ENCODE measurements at places on chromosomes 2 and 18.
A peak's percentile ranks its signal among the peaks of the same experiment; 100 is the strongest.

- no peak for DNase-seq
Observed at GRCh38 chr18:48629730-48630324, 91.0 kb downstream of the CTIF start.

GRCh38 chr2:48768669-48769068, 13.1 kb upstream of the LHCGR start:
- DNase-seq = peak; percentile 23

DNA sequence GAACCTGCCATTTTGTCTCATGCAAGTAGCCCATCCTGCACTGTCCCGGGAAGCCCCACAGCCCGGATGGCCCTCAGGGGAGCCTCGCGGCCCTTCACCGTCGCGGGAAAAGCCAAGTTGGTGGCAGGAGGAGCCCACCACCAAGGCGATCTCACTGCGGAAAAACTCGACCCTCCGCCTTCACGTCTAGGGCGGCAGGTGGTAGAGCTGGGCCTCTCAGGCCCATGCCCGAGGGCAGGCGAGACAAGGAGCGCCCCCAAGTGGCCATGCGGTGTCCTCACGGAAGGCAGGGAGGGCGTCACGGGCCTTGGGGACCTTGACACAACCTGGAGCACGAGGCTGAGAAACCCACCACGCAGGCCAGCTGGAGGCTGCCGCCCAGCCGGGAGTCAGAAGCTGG, 34.8 kb upstream of the SKA1 start:
- DNase-seq = no peak

DNA sequence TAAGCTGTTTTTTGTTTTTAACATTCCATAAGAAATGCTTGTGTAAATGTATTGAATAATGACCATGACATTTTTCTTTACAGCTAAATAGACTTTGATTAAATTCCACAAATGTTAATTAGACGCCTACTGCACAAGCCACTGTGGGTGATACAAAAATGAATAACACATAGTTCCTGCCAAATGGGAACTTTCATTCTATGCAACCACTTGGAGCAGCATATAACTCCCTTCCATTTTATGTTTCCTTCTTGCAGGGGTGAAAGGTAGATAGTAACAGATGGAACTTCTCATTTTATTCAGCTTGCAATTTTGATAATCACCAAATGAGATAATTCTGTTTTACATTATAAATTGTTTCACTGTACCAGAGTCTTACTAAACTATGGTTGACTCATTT, 70.0 kb upstream of the THUMPD2 start:
- DNase-seq = no peak

DNA sequence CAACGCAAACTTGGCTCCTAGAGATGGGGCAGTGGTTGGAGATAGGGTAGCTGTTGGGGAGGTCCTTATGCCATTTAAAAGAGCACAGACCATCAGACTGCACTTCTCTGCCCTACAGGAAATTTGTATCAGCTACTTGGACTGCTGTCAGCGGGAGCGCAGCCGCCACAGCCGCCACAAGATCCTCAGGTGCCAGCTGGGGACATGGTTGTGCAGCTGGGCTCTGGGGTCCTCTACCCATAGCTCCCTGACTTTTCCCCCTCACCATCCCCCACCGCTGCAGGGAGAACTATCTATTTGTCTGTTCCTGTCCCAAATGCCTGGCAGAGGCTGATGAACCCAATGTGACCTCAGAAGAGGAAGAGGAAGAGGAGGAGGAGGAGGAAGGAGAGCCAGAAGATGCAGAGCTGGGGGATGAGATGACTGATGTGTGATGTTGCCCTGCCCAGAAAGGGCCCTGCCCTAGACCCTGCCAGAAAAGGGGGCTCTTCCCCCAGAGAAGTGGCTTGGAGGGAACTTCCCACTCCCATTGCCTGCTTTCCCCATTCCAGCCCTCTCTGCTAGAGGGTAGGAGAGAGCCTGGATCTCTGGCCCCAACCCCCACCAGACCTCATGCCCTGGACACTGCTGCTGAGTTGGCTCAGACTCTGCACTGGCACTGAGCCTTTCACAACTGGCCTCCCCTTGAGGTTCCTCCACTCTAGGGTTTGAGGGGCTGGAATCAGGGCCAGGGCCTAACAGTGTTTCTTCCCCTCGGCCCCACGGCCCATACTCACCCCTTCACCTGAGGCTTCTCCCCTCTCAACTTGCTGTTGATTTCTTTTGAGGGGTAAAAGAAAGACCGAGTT, 7.3 kb downstream of the PRADC1 start:
- DNase-seq = peak; percentile 28

DNA sequence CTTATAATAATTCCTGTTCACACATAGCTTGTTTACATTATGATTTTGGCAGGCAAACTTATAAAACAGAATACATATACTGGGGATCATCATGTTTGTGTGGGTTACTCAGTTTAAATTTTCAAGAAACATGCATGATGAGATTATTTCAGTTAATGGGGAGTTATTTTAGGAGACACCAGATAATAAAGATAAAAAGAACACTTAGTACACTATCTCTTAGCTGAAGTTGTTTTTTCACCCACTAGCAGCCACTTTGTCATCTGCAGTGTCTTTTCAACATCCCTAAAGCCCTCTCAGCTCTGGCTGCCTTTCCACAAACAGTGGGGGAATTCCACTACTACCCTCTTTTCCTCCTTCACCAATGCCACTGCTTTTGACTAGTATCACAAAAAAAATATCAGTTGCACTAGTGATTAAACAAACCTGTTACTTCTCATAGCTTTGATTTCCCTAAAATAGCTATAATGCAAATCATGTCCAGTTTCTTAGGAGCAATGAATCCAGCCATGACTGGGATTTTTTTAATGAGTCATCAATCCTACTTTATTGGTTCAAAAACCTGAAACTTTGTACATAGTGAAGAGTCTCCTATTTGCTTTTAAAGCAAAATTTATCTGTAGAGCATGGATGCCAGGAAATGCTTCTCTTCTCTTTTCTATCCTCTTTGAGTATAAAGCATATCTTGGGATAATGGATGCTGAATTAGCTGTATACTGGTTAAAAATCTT, 156.7 kb upstream of the TFPI start:
- DNase-seq = no peak

DNA sequence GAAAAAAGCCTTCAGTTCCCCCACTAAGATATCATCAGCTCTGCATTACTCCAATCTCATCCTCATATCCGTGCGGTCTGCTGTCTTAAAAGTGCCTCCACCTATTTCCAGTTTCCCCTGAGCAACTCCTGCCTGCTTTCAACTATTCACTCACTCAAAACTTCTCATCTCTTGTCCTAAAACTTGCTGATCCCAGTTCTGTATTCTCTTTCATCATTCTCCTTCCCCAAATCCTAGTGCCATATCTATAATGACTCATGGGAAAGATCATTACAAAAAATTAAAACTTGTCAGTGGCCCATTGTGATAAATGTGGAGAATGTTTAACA, 20.0 kb downstream of the ACVR1 start:
- peak; percentile 22 for DNase-seq

- no peak for DNase-seq
Observed at GRCh38 chr18:60599995-60600394, 227.4 kb upstream of the MC4R start.

DNA sequence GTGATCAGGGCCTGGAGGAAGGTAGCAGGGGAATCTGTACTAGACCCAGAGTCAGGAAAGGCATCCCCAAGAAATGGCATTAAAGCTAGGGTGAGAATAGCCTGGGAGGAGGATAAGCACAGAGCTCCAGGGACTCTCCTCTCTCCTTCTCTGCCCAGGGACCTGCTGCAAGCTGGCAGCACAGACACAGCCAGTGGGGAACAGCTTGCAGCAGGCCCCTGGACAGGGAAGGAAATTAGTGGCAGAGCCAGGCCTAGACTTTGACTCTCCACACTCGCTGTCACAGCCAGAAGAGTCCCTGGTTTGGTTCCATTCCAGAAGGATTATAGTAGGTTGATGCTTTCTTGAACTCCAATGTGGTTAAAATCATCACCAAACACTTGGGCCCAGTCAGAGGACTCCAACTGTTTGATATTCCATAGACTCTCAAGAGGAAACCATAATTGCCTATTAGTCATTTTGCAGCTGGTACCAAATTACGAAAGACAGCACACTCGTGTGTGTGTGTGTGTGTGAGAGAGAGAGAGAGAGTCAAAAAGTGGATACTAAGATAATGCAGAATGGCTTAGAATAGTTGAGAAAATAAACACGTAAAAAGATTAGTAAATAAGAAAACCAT, 95.5 kb upstream of the ATP8B1 start:
- peak; percentile 17 for DNase-seq

DNA sequence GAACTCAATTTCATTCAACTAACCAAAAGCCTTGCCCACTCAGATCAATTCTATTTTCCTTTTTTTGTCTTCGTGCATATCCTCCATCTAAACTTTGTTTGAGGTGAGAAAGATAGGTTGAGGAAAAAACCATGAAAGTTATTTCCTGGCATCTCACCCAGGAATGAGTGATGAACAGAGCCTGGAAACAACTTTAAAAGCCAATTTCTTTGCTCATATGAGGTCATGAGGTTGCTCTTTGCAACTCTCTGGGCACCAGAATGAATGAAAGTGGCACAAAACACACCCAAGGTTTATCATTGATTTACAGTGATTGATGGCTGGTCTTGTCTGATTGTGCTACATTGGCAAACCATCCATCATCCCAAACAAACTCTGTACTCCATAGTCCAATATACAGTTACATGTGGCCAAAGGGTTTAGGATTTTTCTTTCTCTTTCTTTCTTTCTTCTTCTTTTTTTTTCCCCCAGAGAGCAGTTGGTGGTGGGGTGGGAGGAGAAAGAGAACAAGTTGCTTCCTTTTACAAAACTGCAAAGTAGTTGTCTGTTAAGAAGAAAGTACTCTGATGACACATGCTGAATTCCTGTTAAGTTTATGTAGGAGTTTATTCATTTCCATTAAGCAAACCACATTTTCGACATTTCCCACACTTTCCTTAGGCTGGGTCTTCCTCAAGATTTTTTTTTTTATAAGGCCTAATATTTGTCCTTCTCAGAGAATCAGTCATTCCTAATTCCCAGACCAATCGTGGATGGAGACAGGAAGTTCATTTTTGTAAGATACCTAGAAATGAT, 575.9 kb upstream of the ZEB2 start:
- peak; percentile 45 for DNase-seq

- DNase-seq = no peak
Observed at GRCh38 chr2:75503048-75503607, 57.6 kb downstream of the EVA1A start.

GRCh38 chr2:8598295-8599165, 83.3 kb upstream of the ID2 start:
- peak; percentile 91 for DNase-seq

DNA sequence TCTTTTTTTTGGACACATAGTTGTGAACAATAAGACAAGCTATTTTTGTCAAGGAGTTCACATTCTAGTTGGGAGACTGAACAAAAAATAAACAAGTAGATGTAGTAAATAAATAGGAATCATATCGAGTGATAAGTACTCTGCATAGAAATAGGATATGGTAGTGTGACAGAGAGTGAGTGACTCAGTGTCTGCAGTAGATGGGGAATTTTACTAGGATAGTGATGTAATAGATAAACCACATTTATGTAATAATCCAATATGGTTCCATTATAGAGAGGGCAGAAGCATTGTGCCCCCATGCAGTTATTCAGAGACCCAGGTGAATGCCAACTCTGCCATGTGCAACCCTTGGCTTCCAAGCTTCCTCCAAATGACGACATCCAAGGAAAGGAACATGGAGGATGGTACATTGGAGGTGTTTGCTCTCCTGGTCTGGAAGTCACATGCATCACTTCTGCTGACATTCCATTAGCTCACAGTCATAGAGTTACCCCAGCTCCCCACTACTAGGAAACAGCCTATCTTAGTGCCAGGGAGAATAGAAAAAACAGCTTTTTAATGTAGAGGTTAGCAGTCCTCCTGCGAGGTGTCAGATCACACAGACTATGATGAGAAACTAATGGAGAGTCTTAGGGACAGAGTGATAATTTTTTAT, 595.4 kb downstream of the NYAP2 start:
- peak; percentile 77 for DNase-seq

DNA sequence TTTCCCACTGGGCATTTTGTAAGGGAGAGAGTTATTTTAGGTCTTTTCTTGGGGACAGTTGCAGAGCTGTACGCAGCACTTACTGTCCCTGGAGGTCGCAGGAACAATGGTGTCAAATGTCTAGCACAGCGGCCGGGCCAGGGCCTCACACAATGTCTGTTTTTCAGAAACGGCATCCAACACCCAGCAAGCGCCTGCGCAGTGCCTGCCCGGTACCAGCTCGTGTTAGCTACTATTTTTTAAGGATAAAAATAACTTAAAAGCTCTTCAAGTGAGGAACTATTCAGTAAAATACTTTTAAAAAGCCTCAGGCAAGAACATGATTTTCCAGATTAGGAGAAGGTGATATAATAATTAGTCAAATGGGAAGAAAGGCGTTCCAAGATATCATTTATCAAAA, 90.0 kb downstream of the MBP start:
- DNase-seq = peak; percentile 8

GRCh38 chr2:138997856-138998517, 217.8 kb upstream of the NXPH2 start:
- DNase-seq = no peak

- no peak for DNase-seq
Observed at GRCh38 chr2:184654945-184655344, 56.6 kb downstream of the ZNF804A start.

GRCh38 chr2:52465287-52465686, 1302.3 kb upstream of the CHAC2 start:
- no peak for DNase-seq

- DNase-seq = no peak
Observed at GRCh38 chr2:23456396-23456795, 71.4 kb downstream of the KLHL29 start.

DNA sequence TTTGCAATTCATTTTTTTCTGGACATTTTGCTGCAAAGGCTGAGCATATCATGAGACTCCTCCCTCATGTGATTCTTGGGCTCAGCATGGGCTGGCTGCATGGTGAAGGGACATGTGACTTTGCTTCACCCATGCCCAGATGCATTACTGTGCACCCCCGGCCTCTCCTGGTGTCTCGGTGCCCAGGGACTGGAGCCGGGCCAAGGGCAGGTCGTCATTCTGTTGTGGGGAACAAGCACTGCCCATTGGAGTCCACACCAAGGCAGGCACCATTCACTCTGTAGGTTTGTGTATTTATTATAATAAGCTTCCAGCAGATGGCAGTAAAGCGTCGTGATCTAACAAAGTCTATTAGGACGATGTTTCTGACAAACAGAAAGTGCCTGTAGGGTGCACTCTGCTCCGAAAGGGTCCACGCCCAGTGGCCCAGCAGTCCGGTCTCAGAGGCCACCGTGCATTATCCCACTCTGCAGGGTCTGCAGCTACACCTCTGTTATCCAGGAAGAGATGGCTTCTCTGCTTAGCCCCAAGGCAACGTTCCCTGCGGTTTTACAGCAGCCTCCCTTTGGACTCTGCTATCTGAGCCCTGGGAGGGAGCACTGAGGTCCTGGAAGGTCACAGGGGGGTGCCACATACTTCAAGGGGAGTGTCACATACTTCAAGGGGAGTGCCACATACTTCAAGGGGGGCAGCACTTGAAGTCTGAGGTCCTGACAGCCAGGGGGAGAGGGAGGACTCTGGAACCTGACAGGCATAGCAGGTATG, 219.6 kb downstream of the TSN start:
- DNase-seq = peak; percentile 93

- DNase-seq = peak; percentile 94
Observed at GRCh38 chr2:68714866-68715265, 19.7 kb upstream of the ARHGAP25 start.

GRCh38 chr2:104745846-104746245, 108.1 kb upstream of the POU3F3 start:
- DNase-seq = no peak
